ENCODE measurements at places on chromosomes 2 and 18.

DNA sequence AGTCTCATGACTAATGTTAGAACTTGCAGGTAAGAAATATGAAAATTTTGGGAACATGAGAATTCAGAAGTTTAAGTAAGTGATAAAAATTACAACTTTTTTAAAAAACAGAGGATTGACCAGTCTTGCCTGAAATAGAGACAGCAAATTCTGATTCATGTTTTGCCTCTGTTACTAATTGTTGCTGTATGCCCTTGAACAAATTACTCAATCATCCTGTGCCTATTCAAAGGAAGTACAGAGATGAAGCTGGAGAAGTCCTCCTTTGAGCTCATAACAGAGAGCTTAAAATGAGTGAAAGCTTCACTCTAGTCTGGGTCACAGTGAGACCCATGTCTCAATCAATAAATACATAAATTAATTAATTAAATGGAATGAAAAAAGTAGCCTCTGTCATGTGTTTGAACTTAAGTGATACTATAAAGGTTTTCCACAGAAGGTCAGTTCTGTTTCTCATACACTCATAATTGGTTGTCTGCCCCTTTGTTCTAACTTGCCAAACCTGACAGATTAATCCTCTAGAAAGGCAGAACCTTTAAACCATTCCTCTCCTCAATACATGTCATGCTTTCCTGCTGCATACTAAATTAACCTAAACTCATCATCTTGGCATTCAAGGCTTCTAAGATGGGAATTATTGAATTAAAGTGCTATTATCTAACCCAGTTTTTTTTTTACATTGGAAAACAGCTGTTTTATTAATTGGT lies 374.6 kb upstream of the LRATD1 start:
- no peak for DNase-seq

GRCh38 chr18:54856105-54856646 lies 27.9 kb downstream of the RAB27B start:
- DNase-seq = no peak

GRCh38 chr2:68483011-68483410 lies 15.6 kb downstream of the APLF start:
- DNase-seq = no peak

- no peak for DNase-seq
These were observed 470.2 kb downstream of the TXNL1 start for GRCh38 chr18:56168049-56168781.

DNA sequence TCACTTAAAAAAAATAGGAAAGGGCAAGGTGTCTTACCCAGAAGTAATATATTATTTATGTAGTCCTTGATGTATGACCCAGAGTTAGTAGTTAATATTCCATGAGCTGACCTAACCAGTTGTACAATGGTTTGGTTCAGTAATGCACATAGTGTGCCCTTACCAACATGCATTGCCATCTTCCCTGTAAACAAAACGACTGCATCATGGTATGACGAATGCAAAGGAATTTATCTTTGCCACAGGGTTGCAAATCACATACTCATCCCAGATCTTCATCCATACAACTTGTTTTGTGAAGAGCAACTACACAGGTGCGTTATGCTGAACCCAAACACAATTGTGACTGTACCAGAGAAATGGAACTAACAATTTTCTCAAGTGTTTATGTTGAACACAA lies 68.9 kb upstream of the ZSWIM2 start:
- DNase-seq = no peak

- DNase-seq = no peak
These were observed 34.5 kb upstream of the CD8A start for GRCh38 chr2:86825036-86825692.
